ENCODE measurements at places on chromosomes 4 and X.

DNA sequence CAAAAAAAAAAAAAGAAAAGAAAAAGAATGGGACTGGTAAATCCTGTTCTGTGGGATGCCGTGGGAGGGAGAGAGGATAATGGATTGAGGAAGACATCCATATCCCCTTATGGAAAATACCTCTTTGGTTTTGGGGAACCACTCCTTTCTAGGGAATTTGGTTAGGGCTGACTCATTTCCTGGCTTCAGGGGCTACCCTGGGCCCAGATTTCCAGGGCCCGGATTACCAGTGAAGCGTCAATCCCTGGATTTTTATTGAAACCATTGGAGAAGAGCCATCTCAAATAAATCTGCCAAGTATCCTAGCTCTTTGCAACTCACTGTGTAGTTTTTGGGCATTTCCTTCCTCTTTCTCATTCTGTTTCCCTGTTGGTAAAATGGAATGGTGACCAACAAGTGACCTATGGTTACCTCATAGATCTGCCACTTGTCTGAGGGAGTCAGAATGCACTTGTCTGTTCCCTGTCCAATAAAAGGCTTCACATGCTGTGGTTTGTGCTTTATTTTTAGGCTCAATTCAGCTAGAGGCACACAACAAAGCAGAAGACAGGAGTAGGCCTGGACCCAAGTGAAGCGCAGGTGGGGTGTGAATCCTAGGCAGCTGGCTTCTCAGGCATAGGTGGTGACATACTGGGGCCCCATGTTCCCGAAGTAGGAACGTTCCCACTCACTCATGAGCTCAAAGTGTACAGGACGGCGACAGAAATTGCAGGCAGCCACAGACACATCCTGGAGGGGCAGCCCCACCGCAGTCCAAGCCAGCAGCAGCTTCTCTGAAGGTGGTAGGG is 8.6 kb downstream of the APEX2 start:
- no peak for DNase-seq

DNA sequence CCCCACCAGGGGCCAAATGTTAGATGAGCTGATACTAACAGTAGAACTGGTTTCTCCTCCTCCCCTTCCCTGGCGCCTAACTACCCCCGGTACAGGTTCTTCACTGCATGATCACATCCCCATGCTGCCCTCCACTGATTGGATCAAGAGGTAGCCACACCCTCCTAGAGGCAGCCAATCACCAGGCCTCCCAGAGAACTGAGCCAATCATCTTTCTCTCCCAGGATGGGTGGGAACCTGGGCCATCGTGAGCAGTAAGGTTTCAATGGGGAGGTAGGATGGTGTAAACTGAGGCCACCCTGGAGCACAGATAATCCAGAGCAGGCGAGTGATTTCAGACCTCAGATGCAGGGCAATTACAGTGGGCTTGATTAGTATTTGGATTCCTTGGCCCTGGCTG is 64.2 kb downstream of the PPP2R2C start:
- DNase-seq, result no peak

DNA sequence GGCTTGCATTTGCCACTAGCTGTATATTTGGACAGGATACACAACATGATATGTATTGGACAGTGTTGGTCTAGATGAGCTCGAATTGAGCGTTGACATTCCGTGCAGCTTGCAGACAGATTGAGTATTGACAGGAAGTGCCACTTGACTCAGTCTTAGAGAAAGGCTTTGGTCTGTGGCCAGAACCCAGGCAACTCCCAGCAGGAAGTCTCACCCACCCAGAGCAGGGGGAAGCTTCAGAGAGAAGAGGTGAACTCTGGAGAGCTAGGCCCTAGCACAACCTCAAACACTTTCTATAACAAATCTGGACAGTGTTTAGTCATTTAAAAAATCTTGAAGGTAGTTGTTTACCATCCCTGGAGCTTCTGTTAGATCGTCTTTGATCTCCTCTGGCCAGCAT is 280.5 kb downstream of the FBXW7 start:
- DNase-seq, result peak; percentile 45

DNA sequence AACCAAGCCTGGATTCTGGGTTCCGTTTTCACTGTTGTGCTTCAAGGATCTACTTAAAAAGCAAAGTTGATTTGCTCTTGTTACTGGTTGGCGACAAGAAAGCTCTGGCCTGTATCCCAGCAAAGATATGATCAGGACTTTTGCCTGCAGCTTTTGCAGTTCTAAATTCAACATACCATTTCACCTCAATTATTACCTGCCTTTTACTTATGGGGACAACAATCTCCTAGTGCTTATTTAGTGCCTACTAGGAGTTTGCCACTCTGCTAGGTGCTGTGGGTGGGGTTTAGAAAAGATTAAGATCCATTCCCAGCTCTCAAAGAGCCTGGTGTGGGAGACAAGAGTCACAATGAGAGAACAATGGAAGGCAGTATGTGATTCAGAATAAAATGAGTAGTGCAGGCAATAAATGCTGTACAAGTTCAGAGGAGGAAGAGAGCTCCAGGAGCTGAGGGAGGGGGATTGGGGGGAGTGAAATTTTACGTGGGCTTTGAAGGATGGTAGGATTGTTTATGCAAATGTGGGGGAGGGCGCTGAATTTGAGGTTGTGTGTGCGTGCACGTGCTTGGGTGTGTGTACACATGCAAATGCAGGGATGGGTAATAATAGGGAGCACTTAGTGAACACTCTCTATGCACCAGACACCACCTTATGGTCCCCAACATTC is 5.0 kb upstream of the TMEM164 start:
- no peak for DNase-seq

DNA sequence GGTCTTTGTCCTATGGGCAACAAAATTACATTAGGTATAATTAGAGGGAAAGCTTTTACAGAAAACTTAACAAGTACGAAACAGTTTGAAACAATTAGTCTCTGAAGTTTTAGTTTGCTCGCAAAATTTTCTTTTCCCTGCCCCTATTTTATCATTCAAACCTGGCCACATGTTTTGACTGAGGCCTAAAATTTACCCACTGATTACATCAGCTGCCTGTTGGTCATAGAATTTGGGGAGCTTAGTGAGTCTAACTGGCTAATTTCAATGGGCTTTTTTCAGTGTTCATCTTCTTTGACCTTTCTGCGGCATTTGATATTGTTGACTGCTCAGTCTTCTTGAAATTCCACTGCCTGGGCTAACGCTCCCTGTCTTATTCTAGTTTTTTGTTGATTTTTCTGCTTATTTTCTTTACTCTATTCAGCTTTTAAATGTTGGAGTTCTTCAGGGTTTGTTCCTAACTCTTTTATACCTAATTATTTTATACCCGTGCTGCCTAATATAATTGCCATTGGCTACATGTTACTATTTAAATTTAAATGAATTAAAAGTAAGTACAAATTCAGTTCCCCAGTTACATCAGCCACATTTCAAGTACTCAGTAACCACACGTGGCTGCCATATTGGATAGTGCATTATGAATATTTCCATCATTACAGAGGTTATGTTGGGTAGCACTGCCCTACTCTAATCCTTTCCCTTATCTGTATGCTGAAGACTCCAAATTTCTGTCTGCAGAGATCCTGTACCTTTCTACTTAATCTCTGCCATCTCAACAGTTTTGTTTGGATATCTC is 87.5 kb downstream of the SNX25 start:
- no peak for DNase-seq

DNA sequence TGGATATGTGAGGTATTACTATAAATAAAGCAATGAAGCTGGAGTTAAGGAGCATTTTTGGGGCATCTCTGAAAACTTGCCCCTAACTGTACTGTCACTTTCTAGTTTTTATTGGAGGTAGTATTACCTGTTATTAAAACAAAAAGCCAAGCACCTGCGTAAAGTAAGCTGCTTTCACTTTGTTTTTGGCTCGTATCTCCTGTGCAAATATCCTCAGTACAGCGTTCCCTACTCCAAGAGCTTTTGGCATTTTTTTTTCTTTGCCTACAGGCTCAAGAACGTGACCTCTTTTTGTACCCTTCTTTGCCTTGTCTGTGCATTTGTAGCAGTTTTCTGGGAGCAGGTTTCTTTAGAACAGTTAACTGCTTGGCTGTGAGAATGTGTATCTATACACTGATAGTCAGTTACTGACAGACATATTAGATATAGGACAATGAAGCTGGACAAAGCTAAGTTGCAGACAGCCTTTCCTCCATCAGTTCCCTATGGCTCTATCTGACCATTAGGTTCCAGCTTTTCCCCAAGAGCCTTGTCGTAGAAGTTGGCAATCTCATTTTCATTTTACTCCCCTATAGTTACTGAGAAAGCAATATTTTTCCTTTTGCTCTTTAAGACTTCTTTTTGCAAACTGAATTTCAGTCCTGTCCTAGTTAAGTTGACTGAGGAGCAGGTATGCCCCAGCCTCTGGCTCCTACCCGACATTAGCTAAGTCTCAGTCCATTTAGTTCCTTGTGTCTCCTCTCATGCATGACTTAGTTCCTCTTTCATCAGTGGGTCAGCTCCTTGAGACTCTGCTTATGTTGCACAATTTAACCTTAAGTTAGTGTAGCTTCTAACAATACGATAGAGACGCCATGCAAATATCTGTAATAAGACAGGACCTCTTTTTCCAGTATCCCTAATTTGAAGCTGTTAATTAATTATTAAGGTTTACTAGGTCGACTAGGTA is 71.5 kb upstream of the HPRT1 start:
- no peak for DNase-seq

- DNase-seq, result no peak
These were observed 88.0 kb upstream of the XAGE2 start for GRCh38 chrX:52280812-52281211.

- DNase-seq, result peak; percentile 50
These were observed 132.5 kb upstream of the NHS start for GRCh38 chrX:17242470-17242869.

DNA sequence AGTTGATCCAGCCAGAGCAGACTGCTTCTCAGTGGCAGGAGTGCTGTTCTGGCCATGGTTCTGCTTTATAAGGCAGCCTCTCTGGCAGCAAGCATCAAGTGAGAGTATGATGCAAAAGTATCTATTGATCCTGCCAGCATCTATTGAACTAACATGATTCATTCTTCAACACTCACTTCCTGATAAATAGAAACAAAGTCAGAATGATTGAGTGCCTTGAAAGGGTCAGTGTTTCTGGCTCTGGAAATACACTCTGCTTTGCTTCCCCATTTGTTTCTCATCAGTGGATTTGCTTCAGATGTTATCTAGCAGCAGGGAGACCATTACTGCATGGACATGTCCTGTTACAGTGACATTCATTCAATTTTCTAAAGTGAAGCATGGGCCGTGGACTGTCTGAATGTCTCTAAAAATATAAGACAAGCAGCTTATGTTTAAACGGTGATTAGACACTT is 66.2 kb upstream of the FRAS1 start:
- no peak for DNase-seq

- no peak for DNase-seq
These were observed 38.4 kb upstream of the ENPP6 start for GRCh38 chr4:184255871-184256642.

GRCh38 chr4:115883847-115884246 is 770.4 kb upstream of the NDST4 start:
- DNase-seq, result no peak

DNA sequence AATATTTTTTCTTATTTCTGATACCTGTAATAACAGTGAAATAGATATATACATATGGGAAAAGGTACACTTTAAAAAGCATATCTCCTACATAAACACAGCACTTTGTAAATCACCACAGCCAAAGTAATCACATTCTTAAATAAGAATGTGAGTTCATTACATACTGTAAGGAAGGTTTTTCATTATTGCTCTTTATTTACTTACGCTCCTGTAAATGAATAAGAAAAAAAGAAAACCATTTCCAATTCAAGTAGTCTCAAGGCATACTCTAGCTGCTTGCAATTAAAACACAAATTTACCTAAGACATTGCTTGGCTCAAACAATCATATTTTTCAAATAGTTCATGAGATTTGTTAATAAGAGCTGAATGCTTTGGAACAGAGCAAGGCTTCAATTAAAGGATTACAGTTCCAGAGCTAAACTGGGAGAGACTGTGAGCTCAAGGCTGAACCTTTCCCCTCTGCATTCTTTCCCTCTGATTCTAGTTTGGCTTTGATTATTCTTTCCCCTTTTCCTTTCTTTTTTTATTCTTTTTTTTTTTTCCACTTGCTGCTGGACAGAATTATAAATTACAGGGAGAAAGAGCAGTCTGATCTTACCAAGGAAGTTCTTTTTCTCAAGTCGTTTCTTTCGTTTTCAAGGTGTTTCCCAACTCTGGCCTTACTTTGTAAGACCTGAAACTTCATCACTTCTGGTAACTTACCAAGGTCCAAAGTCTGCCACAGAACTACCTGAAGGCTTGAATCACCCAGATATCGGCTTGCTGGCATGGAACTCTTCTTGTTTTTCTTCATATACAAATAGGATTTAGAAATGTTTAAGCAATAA is 278.3 kb downstream of the INPP4B start:
- DNase-seq, result no peak

DNA sequence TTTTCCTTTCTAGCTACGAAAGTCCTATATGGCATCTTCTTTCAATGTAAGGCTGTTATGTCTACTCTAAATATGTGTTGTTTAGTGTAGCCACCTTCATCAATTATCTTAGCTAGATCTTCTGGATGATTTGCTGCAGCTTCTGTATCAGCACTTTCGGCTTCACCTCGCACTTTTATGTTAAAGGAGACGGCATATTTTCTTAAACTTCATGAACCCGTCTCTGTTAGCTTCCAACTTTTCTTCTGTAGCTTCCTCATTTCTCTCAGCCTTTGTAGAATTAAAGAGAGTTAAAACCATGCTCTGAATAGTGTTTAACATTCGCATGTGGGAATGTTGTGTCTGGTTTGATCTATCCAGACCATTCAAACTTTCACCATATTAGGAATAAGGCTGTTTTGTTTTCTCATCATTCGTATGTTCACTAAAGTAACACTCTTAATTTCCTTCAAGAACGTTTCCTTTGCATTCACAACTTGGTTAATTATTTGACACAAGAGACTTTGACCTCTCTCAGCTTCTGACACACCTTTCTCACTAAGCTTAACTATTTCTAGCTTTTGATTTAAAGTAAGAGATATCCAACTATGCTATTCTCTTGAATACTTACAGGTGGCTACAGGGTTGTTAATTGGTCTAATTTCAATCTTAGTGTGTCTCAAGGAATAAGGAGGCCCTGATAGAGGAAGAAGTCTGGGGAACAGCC is 476.8 kb downstream of the GABRG1 start:
- DNase-seq, result no peak

DNA sequence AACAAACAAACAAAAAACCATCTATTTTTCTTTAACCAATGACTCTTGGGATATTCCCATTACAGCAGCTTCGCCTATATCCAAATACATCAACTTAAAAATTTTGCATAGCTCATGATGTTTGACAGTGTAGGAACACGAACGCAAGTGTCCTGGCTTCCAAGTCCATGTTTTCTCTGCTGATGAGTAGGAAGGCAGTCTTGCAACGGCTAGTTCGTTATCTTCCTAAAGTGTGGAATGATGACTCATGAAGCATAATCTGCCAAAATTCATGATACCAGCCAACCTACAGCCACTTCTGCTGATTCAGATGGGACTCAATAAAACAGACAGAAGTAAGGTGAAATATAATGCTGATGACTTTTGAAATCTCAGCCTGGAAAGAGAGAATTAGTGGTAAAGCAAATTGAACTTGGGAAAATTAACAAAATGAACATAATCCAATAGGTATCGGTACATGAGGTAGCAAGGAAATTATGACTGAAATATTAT is 6.4 kb upstream of the SEPTIN11 start:
- DNase-seq, result no peak

GRCh38 chr4:48640225-48640624 is 139.9 kb downstream of the FRYL start:
- DNase-seq, result no peak
